ENCODE measurements at places on chromosomes 7 and 10.

GRCh38 chr7:43577485-43577951 is 5.4 kb upstream of the STK17A start:
- DNase-seq: no peak

- no peak for DNase-seq
These were observed 37.4 kb upstream of the YAE1 start for GRCh38 chr7:39528849-39529248.

DNA sequence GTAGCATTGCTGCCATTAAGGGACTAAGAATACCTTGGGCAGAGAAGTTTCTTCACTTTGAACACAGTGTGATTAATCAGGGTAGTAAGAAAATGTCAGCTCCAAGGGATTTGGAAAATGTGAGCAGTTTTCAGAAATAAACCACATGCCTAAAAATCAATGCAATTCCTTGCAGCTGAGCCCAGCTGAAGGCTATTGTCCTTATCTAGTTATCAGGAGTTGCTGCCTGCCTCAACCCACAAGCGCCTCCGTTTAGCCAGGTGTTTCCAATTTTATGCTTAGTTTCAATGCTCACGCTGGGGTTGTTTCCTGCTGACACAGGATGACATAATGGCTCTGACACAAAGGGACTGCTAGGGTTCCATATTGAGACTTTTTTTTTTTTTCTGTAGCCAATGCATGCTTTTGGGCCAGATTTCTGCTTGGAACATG is 132.3 kb upstream of the ANK3 start:
- peak; percentile 50 for DNase-seq

DNA sequence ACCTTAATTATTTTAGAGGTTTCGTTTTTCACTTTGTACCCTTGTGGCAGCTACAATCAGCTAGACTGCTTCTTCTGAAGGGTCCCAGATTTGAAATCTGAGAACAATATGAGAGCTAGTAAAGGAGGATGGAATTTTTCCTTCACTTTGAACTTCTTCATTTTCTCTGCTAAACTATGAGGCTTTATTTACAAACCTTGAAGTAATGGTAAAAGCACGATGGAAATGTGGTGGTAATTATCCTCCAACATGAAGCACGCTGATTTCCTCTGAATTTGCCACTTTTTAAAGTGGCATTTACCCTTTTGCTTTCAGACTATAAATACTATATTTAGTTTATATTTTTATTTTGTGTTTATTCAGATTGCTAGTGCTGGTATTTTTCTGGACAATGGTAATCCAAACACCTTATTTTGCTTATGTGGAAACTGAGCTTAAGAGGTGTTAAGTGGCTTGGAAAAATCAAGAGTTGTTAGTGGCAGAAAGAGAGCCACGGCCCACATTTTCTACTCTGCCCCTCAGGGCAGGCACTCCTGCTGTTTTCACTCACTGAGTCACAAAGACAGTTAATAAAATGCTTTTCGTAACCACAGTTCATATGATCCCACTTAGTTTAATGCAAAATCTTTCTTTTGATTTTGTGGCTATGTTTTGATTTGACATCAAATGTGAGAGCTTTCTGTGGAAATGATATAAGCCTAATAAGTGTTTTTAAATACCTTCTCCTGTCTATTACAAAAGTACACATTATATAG is 2.7 kb downstream of the SSMEM1 start:
- peak; percentile 25 for DNase-seq

DNA sequence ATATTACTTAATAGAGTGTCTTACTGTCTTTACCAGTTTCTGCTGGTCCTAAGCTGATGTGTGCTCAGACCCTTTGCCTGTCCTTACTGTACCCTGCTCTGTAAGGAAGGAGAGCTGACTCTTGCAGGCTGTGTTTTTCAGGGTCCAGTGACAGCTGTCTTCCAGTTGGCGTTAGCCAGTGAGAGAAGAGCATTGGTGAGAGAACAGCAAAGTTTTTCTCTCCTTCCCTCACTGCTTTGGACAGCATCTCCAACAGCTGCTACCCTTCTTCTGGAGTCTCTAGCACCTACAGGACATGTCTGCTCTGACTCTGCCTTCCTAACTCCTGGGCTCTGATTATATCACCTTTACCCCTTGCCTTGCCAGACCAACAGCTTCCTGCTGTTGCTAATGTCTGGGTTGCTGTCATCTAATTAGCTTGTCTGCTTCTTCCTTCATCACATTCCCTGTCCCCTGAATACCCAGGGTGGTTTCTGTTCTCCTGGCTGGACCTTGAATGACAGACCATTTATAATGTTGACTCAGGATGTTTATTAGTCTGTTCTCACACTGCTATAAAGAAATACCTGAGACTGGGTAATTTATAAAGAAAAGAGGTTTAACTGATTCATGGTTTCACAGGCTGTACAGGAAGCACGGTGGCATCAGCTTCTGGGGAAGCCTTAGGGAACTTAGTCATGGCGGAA is 23.5 kb upstream of the PANK1 start:
- DNase-seq: no peak

DNA sequence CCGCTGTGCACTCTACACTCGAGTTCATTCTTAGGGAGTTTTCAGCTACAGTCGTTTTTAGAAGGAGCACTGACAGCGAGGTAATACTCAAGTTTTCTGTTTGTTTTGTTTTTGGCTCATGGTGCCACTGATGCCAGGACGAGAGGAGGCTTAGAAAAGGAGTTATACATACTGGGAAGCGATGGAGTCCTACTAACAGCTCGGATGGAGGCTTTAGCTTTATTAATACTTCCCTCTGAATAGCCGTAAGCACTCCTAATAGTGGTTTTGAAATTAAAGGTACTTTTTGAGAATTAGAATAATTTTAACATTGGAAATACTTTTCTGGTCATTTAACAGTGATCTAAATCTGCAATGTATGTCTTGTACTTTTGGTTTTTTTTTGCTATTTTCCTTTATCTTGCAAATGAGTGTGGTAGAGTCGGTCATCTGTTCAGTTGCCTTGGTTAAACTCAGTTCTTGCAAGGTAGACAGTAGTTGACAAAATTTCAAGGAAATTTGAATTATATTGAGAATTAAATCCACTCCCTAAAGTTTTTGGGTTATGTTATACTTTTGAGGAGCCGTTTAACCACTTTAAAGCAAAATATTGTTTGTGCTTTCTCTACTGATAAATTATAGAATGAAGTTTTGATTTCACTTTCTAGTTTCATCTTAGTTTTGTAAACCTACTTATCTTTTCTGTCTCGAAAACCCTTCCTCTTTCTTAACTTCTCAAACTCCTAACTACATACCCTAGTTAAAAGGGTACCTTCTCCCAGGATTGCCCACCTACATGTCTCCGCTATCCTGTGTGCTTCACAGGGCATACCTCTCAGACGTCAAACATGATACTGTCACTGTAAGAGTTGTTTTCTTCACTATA is 1.5 kb downstream of the HBP1 start:
- no peak for DNase-seq

- no peak for DNase-seq
These were observed 5.6 kb downstream of the TMEM168 start for GRCh38 chr7:112784603-112785002.

GRCh38 chr7:1232623-1233332 is at the start of gene UNCX:
Gene UNCX (plus strand): TSS chr7:1232872. CDS start chr7:1233018, 146 bp downstream.
- no peak for DNase-seq

DNA sequence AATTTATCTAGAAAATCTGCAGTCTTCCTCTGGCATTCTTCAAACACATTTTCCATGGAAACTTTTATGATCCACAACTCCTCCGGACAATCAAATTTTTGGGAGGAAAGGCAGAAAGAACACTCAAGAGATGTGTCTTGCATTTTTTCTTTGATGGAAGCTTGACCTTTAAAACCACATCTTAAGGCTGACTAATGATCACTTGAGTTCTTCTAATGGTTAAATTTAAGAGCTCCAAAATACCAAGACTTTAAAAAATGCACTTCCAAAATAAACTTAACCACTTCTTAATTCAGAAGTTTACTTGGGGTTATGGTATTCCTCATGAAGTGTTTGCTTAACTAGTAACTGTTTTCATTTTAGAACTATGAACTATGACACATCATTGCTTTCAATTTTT is 43.3 kb downstream of the ETV1 start:
- no peak for DNase-seq

Data from NCI-H1417 treated with DMSO at 0.1 percent for 48 hours (cell line).